ENCODE measurements at places on chromosomes 6 and 20.
A peak's percentile ranks its signal among the peaks of the same experiment; 100 is the strongest.

GRCh38 chr6:5878792-5879191, 127.9 kb downstream of the NRN1 start:
- DNase-seq: no peak

DNA sequence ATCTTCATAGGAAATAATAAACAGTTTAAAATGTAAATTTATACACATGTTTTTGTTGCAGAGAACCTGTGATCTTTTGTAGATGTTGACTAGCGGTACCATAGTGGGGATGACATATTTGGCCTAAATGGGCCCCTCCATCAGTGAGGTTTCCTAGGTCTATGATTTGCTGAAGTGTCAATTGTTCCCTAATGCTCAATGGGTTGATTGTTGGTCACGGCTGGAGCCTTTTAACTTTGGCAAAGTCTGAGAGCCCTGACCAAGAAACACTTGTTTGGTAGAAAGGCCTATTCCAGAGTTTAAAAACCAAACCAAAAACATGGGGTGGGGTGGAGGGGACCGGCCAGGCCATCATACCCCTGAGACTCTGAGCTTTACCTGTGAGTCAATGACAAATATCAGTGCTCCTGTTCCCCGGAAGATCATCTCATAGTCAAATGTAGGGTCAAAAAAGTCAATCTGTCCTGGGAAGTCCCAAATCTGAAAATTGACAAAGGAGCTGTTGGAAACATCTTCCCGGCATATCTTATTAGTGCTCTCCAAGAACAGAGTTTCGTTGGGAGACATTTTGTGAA, 25.1 kb downstream of the RRAGD start:
- DNase-seq: no peak

- no peak for DNase-seq
Observed at GRCh38 chr6:80553071-80553740, 446.7 kb downstream of the BCKDHB start.

DNA sequence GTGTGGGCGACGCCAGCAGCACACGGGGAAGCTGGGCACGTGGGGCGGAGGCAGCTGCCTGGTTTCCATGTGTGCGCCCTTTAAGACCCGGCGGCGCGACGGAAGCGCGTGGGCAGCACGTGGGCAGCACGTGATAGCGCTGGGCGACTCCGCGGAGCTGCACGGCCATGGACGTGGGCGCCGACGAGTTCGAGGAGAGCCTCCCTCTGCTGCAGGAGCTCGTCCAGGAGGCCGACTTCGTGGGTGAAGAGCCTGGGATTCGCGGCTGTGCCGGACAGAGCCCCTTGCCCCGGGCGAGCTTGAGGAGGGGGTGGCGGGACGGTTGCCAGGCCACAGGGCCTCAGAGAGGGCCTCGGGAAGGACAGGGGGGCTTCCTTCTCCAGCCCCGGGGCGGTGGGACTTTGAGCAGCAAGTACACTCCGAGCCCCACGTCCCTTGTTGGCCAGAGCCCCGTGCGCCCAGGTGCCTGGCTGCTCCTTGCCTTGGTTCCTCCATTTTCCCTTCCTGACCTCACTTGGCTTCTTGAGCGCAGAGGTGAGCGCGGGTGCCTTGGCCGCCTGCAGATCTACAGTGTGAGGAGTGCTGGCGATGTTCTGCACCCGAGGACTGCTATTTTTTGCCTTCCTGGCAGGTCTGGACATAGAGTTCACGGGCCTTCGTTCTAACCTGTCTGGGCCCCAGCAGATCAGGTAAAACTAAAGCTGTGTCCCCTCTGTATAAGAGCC, at the start of gene PNLDC1:
PNLDC1 (plus strand) TSS at position 136 of the 725 bp plus-strand sequence; CDS start at position 168, 32 bp downstream.
- DNase-seq: no peak

- no peak for DNase-seq
Observed at GRCh38 chr6:3888153-3888957, 39.2 kb downstream of the FAM50B start.

DNA sequence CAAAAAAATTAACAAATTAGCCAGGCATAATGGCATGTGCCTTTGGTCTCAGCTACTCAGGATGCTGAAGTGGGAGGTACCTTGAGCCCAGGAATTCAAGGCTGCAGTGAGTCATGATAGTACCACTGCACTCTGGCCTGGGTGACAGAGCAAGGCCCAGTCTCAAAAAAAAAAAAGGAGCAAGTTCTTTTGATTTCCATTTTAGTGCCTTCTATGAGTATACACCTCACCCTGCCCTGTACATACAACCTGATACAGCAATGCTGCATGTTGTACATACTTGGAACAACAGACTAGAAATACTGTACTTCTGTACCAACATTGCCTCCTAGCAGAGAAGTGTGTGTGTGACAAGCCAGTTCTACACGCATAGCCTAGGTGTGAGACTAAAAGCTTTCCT, 97.3 kb upstream of the CARMIL1 start:
- no peak for DNase-seq

DNA sequence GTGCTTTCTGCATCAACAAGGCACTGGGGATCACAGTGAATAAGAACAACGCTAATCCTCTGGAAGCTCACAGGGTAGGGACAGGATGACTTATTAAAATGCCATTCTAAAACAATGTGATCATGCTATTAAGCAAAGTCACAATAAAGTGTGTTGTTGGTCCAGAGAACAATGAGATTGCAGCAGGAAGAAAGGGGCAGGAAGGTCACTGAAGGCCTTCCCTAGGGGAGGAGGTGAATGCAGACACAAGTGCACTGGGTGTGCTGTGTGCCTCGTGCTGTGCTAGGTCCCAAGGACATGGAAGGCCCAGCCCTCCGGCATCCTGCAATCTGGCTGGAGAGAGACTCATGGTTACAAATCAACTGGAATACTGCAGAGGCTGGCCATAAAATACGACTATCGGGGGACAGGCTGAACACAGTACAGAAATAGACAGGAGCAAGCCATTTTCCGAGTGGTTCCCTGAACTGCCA, 55.7 kb downstream of the LYRM4 start:
- DNase-seq: peak; percentile 32

DNA sequence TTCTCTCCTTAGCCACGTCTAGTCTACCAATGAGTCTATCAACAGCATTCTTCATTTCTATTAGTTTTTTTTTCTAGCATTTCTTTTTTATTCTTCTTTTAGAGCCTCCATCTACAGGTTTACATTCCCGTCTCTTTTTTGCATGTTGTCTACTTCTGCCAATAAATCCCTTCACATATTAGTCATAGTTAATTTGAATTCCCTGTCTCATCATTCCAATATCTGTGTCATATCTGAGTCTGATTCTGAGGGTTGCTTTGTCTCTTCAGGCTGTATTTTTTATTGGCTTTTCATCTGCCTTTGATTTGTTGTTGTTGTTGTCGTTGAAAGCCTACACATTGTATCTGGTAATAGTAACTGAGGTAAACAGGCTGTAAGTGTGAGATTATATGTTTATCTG, 104.6 kb downstream of the HMGCLL1 start:
- DNase-seq: peak; percentile 34

DNA sequence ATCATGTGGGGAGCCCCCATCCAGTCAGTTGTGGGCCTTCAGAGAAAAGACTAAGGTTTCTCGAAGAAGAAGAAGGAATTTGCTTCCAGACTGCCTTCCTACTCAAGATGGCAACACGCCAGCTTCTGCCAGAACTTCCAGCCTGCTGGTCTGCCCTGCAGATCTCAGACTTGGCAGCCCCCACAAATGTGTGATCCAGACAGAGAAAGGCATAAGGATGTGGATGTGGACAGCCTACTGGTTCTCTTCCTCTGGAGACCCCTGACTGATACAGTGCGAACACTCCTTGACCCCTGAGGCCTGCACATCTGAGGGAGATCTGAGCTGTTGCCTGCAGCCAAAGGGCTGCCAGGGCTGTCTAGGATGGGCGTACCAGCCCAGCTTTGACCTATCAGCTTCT, 8.6 kb downstream of the GABRR1 start:
- DNase-seq: no peak

DNA sequence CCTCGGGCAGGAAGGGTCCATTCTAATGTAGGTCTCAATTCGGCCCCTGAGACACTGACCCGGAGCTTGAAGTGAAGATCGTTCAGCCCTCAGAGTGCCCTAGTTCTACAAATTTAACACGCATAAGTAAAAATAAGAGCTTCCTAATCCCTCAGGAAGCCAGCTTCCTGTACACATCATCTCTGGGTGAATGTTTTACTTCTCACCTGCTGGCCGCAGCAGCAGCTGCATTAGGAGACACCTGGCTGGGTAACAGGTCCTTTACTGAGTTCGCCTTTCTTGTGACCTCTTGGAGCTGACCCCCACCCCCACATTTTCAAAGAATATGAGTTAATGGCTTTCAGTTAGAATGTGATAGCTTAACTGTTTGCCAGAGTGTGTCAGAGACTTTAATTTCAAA, 165.0 kb downstream of the SMOC2 start:
- DNase-seq: no peak

DNA sequence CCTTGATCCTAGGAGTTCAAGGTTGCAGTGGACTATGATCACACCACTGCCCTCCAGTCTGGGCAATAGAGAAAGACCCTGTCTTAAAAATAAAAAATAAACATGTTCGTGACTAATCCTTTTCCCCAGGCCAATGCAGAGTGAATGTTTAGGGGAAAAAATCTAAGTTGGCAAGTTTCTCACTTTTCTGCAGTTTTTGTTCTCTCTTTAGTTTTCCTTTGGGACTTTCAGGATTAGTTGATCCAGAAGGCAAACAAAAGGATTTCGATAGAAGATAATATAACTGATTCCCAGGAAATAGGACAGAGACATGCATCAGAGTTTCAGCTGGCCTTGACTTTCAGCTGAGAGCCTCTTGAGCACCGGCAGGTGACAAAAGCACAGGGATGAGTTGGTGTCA, 53.3 kb downstream of the SOD2 start:
- no peak for DNase-seq

DNA sequence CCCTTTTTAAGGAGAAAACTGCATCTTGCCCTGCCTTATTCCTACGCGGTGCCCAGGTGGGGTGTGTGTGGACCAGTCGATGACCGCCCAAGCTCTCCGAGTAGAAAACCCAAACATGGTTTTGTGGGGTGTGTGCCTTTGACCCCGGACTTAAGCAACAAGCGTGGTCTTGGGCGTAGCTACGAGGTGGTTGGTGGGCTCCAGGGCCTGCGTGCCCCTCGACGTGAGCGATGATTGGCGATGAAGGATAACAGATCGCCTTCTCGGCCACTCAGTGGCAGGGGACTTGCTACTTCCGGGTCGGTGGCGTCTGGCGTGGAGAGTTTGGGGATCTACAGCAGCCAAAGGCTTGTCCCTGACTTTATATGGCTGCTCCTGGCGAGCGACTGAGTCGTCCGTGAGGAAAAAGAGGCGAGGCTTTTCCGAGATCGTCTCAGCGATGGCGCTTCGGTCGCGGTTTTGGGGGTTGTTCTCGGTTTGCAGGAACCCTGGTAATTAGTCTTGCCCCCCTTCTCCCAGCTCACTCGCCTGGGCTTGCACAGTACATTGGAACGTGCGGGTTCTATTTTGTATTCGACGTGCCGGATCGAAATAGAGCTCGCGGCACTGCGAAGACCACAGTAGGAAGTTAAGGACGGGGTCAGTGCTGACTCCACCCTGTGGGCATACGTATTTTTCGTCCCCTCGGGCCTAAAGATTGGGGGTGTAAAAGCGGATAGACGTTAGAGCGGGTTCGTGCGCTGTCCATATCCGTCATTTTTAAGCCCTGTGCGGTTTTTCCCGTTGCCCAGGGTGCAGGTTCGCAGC, at the start of gene MRPL18:
MRPL18 (plus strand) TSS at position 319 of the 807 bp plus-strand sequence; CDS start at position 440, 121 bp downstream.
- DNase-seq: peak; percentile 99

GRCh38 chr6:117491916-117492315, 9.4 kb downstream of the DCBLD1 start:
- DNase-seq: peak; percentile 66

DNA sequence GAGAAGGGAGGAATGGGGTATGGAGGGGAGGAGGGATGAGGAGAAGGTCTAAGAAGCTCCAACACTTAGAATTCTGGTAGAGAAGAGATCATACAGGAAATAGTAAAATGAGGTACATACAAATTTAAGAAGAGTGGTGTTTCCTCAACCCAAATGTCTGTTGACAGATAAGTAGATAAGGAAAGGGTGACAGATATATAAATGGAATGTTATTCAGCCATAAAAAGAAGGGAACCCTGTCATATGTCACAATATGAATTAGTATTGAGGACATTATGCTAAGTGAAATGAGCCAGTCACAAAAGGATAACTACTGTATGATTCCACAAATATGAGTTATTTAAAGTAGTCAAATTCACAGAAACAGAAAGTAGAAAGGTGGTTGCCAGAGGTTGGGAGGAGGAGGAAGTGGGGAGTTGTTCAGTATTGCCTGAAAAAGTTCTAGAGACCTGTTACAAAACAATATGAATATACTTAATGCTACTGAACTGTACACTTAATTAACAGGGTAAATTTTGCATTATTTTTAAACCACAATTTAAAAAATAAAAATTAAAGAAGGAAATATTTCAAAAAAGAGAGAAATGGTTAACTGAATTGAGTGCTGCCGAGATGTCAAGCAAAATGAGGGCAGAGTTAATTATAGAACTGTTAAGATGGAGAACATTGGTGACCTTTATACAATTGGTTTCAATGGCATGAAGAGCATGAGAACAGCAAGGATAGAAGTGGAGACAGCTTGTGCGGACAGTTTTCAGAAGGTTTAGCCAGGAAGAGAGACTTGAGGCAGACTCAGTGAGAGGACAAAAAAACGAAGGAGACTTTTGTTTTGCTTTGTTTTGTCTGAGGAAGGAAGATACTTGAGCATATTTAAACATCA, 47.6 kb upstream of the ADGRF4 start:
- DNase-seq: no peak

- DNase-seq: peak; percentile 67
Observed at GRCh38 chr6:116572162-116572561, 858 bp downstream of the RWDD1 start.

GRCh38 chr20:19223640-19224039, 11.2 kb downstream of the SLC24A3 start:
- no peak for DNase-seq

- DNase-seq: no peak
Observed at GRCh38 chr20:59579404-59580145, 24.8 kb upstream of the PHACTR3 start.

GRCh38 chr20:46306743-46307138, 1.6 kb downstream of the CDH22 start:
- no peak for DNase-seq

- DNase-seq: no peak
Observed at GRCh38 chr20:64040231-64041039, 4.5 kb downstream of the C20orf204 start.

GRCh38 chr6:153424719-153425400, 293.8 kb upstream of the RGS17 start:
- no peak for DNase-seq

- no peak for DNase-seq
Observed at GRCh38 chr6:154353626-154354025, 3.0 kb downstream of the IPCEF1 start.

GRCh38 chr6:105884426-105884825, 201.7 kb upstream of the PRDM1 start:
- no peak for DNase-seq

All from iris pigment epithelial cell (primary cell).